ENCODE measurements at places on chromosomes 2 and 18.

GRCh38 chr2:171479154-171479814, 43.0 kb upstream of the CYBRD1 start:
- no peak for DNase-seq

DNA sequence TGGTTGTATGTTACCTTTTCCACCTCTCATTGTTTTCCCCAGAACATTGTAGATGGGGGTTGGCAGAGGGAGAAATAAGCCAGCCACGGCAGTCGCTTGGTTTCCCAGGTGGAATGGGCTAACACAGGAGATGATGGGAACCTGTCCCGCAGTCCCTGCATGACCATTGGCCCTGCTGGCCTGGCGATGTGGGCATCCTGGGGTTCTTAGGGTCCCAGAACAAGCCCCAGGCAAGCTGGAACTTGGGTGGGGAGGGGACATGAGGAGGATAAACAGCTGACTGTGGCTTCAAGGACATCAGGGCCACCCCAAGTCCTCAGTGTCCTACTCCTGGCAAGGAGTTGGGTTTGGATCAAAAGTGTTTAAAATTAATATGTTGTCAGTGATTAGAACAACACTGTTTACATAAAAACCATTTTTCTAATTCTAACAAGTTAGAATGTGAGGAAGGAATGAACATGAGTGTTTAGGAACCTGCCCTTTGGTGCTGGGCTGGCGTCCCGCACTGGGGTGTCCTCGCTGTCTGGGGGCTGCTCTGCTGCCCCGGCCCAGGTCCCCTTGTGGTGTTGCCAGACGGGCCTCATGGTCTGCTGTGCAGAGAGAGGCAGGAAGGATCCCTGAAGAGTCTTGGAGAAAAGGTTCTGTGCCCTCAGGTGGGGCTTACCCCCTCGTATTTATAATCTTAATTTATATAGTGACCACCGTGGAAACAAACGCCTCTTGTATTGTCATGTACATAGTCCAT, 95.1 kb downstream of the USP40 start:
- DNase-seq, result no peak

GRCh38 chr2:46674488-46674887, 195.1 kb downstream of the TMEM247 start:
- DNase-seq, result no peak

- DNase-seq, result no peak
These were observed 468.5 kb upstream of the PIK3C3 start for GRCh38 chr18:41486575-41486974.

- no peak for DNase-seq
These were observed 265.1 kb downstream of the RIT2 start for GRCh38 chr18:42850174-42851083.

Measured in stimulated activated CD4-positive, alpha-beta T cell treated with anti-CD3 and anti-CD28 coated beads, Interleukin-4, amount 100 ng/mL, for 24 hours (primary cell).